Lung (tissue), 17 donors: ENCODE measurements at places on chromosomes 4 and X.

DNA sequence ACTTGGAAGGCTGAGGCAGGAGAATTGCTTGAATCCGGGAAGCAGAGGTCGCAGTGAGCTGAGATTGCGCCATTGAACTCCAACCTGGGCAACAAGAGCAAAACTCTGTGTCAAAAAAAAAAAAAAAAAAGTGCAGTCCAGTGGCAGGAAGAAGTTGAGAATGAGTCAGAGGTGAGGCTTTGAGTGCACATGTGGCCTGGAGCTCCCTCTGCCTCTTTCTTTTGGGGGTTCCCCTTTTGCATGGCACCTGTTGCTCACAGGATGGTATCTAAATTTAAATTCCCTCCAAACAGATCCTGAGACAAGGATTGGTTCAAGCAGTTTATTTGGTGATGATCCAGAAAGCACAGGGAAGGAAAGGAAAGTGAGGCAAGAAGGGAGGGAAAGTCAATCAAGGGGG is 151.4 kb upstream of the STX18 start:
- DNase-seq = no peak

DNA sequence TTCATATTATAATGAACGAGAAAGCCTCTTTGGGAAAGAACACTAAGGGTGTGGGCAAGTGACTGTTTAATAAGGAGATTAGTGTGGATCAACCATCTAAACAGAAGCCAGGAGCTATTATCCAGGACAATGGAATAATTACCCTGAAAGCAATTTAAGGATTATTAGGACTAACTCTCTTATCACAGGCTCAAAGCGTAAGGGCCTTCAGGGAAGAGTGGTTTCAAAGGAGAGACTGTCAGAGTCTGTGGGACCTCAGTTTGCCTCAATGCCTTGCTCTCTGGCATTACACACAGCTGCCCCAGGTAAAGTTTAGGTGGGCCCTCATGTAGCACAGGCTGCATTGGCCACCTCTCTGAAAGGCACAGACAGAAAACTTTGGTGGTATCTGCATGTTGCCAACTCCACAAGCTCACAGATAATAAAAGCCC is 717.2 kb upstream of the ADGRL3 start:
- DNase-seq = no peak

DNA sequence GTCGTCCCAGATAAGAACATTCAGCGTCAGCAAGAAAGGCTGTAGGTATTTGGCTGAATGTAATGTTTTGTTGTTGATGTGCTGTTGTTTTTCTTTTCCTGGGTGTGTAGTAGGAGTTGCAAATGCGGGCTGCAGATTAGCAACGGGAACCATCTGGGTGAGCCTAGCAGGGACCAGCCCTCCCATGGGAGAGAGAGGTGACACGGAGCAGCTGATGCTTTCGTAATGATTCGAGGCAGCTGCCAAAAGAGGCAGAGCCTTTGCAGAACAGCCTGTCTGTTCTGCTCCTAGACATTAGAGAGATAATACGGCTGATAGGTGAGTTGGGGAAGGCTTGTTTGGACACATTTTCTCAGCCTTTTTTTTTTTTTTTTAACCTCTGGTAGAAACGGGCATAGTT is 25.3 kb downstream of the ARSF start:
- DNase-seq = peak; percentile 44

DNA sequence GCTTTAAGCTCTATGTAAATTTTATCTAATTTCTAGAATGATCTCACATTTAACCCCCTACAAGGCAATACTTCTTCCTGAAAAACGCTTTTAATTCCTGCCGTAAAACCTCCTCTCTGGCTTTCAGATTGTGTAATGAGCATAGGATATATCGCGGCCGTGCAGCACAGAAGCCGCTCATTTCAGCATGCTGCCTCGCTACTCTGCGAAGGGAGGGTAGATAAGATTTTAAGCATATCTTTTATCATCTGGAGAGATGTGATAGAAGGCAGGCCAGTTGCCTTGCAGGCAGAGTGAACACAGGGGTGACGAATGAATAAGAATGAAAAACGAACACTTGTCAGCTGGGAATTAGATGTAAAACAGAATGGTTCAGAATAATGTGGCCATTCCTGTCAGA is 265.5 kb downstream of the UNC5C start:
- DNase-seq = no peak

- DNase-seq = no peak
Measured at GRCh38 chr4:168859888-168860694, 150.0 kb downstream of the CBR4 start.

- DNase-seq = peak; percentile 20
Measured at GRCh38 chrX:95764972-95765451, 919.6 kb upstream of the DIAPH2 start.

DNA sequence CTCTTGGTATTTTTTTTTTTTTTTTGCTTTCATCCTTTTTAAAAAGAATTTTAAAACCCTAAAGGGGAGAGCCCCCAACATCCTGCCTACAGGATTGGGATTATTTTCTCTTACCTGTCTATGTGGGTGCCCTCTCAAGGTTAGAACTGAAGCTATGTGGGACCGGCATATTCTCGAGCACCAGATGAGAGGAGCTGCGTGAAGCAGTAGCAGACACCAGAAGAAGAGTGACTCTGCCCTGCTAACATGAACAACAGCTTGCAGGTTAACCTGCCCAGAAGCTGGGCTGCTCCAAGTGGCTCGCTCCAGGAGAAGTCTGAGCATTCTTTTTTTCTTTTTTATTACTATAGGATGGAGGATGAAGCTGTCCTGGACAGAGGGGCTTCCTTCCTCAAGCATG is 102.6 kb upstream of the SLC4A4 start:
- DNase-seq = no peak

DNA sequence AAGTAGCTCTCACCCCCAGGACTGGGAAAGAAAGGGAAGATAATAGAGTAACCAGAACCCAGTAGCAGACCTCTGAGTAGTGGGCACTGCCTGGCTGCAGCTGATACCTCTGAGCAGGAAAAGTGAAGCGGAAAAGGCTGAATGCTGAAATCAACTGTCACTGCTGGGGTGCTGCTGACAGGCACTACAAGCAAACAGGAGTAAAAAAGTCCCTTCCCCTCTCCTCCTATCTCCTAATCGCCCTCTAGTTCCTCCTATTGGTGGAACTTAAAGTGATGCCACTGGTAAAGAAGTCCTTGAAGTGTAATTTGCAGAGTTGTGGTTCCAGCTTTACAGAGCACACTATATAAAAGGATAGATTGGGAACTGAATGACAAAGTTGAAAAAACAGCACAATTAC is 32.8 kb upstream of the GLRB start:
- DNase-seq = peak; percentile 11

- no peak for DNase-seq
Measured at GRCh38 chrX:119989905-119990555, 46.5 kb upstream of the NKAP start.

DNA sequence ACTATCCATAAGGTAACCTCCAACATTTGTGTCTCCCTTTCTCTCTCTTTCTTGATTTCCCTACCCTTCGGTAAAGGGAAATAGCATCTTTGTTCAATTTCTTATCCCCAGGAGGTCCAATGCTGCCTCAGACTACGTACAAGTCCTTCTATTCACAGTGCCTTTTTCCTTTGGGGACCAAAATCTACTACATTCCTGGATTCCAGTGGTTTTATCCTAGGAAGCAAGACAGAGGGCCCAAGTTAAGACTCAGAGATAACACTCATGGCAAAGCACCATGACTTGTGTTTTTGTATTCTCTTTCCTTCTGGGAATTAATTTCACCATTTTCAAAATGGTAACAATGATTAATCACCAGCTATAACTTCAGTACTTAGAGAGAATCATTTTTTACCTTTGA is 10.6 kb downstream of the G3BP2 start:
- no peak for DNase-seq

DNA sequence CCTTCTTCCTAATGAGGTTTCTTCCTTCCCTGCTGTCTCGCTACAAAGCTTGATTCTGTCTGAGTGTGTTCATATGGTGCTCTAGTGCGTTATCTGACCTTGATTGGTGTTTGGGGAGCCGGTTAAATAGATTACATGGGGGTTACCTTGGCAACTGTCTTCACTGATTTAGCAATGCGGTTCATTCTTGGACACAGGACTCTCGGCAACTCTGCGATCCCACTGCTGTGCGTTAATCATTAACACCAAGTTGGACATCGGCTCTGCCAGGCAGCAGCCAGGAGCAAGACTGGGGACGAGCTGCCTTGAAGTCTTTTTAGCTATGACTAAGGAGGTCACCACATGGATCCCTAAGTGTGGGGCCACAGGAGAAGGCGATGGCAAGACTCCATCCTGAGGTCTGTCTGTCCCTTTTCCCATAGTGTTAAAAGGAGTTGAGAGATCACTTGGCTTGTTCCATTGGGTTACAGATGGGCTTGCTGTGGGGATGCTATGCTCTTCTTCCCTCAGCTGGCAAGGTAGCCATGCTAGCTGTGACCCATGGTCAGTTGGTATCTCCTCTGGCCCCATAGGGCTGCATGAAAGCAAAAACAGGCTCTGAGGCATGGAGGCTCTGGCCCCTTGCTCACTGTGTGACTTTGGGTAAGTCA is 93.4 kb upstream of the MAMLD1 start:
- peak; percentile 22 for DNase-seq

- DNase-seq = no peak
Measured at GRCh38 chrX:3252744-3253143, 93.7 kb downstream of the MXRA5 start.

GRCh38 chr4:7201420-7202305 is 9.3 kb downstream of the SORCS2 start:
- no peak for DNase-seq

DNA sequence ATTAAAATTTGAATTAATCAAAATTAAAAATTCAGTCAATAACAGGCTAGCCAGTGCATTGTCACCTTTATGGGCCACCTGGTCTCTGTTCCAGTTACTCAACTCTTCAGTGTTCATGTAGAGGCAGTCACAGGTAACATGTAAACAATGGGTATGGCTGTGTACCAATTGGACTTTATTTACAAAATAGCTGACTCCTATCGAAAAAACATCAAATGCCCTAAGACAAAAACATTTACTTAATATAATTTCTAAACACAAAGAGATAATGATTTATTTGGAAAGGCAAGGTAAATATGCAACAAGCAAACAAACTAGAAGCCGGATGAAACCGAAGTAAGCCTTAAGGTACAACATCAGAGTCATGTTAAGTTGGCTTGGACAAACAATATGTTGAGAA is 8.8 kb downstream of the TMEM150C start:
- DNase-seq = no peak

- peak; percentile 79 for DNase-seq
Measured at GRCh38 chr4:145619639-145619996, 433 bp downstream of the MMAA start.

GRCh38 chr4:69838977-69839376 is 21.0 kb downstream of the SULT1E1 start:
- DNase-seq = no peak

DNA sequence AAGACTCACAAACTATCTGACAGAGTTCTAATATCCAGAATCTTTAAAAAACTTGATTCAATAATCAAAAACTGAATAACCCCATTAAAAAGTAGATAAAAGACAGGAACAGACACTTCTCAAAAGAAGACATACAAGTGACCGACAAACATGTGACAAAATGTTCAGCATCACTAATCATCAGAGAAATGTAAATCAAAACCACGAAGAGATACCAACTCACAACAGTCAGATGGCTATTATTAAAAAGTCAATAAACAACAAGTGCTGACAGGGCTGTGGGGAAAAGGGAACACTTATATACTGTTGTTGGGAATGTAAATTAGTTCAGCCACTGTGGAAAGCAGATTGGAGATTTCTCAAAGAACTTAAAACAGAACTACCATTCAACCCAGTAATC is 138.1 kb upstream of the RASGEF1B start:
- DNase-seq = no peak

GRCh38 chrX:47687263-47687662 is 28.3 kb upstream of the UXT start:
- no peak for DNase-seq

DNA sequence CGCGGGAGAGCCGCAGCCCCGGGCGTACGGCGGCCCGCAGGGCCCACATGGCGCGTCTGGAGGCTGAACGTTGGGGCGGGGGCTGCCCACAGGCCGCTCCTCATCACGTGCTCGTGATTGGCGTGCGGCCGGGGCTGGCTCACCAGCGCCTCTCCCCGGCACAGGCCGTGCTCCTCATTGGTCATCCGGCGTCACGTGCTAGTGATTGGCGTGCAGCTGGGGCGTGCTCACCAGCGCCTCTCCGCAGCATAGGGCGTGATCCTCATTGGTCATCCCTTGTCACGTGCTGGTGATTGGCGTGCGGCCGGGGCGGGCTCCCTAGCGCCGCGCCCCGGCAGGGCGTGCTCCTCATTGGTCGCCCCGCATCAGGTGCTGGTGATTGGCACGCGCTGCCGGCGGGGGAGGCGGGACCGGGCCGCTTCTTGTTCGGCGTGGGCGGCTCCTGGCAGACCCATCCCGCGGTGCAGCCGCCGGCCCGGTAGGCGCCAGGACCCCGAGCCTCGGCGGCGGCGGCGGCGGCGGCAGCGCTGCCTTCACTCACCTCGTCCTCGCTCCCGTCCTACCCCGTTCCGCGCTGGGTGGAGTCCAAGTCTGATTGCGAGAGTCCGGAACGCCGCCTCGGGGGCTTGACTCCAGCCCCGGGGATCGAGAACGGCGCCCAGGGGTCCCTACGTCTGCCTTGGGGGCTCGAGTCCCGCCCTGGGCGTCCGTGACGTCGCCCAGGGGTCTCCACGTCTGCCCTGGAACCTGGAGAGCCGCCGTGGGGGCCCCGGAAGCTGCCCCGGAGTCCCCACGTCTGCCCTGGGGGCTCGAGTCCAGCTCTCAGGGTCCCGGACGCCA is at the start of gene GTPBP6:
TSS of gene GTPBP6 (minus strand) at position 58 of the 840 bp plus-strand sequence. CDS start at position 49, 9 bp downstream.
- DNase-seq = peak; percentile 100

DNA sequence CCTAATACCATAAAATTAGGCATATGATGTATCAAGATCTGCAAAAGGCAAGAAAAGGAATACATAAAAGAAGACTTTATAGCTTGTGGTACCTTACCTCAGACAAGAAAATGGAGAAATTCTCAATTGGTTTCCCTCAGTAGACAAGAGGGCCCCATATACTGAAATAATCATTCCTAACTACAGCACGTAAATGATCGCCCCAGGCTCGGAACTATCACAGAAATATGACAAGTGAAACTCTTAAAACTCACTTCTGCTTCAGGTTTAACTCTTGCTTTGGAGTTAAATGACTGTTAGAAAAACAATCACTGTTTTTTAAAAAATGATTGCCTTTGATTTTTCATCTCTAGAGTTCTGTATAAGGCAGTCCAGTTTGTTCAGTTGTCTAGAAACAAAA is 38.6 kb upstream of the NAP1L5 start:
- no peak for DNase-seq

- DNase-seq = no peak
Measured at GRCh38 chr4:31058656-31059055, 338.5 kb downstream of the PCDH7 start.

- peak; percentile 76 for DNase-seq
Measured at GRCh38 chrX:71941776-71942175, 31.1 kb downstream of the NHSL2 start.

- DNase-seq = no peak
Measured at GRCh38 chr4:113835005-113835404, 73.5 kb upstream of the CAMK2D start.

DNA sequence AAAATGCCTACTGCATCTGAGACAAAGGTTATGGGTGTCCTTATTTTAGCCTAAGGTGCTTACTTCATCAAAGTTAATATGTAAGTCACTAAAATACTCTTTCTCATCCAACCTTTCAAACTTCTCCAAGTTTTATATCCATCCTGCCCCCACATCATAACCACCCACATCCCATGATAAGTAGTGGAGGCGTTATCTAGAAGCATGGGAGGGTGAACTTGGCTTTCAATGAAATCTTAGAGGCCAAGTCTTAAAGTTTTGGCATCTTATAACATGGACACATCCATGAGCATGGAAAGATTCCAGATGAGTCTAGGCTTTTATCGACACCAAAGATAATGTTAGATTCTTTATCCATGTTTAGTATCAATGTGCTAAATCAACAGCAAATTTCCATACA is 22.9 kb upstream of the SEC24D start:
- DNase-seq = no peak
